Stimulated activated CD4-positive, alpha-beta T cell treated with anti-CD3 and anti-CD28 coated beads, Interleukin-2, amount 100 ng/mL, for 24 hours (primary cell): ENCODE measurements at places on chromosomes 6 and 20.

- DNase-seq, result no peak
Observed at GRCh38 chr6:5141046-5141445, 55.9 kb downstream of the PPP1R3G start.

DNA sequence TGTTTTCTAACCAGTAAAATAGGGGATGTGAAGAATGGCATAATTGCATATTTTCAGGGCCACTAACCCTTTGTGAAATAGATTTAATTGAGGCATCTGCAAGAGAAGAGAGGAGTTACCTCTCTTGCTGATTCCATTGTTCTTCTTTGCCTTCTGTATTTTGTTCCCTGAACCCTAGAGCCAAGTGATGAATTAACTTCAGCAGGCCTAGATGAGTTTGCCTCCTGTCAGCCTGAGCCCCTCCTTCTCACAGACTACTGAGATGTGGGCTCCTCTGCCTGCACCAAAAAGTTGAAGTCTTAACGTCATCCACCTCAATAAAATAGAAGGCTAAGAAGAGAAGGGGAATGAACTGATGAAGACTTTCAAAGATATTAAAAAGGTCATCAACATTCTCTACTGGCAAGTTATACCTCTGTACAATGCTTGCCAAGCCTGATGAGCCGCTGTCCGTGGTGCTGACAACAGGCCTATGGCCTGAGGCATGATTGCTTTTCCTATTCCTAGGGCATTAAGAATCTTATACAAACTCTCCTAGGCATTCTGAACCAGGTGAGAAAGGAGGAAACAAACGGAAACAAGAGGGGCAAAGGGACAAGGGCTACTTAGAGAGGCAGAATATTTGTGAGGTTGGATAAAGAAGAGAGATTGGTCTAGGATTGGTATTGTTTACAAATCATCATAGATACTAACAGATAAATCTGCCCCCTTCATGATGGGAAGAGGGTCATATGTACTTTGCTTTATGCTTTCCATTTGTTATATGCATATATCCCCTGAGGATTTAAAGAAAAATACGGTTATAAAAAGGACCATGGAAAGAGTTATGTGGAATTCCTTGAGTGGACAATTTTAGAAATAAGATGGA, 46.8 kb downstream of the CD24 start:
- peak; percentile 36 for DNase-seq

- no peak for DNase-seq
Observed at GRCh38 chr6:39075010-39075686, 26.6 kb downstream of the GLP1R start.

DNA sequence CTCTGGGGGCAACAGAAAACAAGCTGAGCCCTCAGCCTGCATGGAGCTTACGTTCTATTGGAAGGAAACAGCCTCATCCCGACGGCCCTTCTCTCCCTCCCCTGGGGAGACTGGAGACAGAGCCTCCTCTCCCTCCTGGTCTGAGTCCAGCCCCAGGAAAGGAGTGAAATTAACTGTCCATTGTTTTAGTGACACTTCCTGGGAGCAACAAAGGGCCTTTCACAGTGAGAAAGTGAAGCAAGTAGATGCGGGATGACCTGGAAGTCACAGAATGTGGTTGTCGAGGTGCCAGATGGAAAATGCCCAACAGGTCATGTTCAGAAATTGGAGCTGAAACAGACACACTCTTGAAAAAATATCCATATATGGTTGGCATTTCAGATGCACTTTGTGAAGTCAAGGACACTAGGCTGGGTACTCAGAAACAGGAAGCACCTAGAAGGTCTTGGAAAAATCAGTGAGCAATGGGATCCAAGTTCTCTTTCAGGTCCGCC, 77.8 kb downstream of the TFAP2C start:
- no peak for DNase-seq

GRCh38 chr20:8662433-8662954, 406.4 kb upstream of the PLCB4 start:
- DNase-seq, result no peak

GRCh38 chr6:113246186-113246585, 611.0 kb upstream of the MARCKS start:
- no peak for DNase-seq

GRCh38 chr6:13005994-13006393, 289.4 kb downstream of the PHACTR1 start:
- DNase-seq, result no peak

DNA sequence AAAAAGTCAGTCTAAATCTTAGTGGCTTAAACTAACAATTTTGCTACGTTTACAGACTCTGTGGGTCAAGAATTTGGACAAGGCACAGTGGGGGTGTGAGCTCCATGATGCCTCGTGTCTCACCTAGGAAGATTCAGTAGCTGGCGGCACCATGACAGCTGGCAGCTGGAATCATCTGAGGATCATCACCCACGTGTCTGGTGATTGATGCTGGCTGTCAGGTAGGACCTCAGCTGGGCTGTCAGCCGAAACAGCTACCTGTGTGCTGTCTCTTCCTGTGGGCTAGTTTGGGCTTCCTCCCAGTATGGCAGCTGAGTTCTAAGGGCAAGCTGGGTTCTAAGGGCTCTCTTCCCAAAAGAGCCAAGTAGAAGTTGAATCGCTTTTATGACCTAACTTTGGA, 26.4 kb upstream of the DLGAP4 start:
- DNase-seq, result no peak

- no peak for DNase-seq
Observed at GRCh38 chr6:94597487-94597886, 979.8 kb upstream of the MANEA start.

GRCh38 chr6:133179481-133179880, 61.7 kb upstream of the EYA4 start:
- no peak for DNase-seq

DNA sequence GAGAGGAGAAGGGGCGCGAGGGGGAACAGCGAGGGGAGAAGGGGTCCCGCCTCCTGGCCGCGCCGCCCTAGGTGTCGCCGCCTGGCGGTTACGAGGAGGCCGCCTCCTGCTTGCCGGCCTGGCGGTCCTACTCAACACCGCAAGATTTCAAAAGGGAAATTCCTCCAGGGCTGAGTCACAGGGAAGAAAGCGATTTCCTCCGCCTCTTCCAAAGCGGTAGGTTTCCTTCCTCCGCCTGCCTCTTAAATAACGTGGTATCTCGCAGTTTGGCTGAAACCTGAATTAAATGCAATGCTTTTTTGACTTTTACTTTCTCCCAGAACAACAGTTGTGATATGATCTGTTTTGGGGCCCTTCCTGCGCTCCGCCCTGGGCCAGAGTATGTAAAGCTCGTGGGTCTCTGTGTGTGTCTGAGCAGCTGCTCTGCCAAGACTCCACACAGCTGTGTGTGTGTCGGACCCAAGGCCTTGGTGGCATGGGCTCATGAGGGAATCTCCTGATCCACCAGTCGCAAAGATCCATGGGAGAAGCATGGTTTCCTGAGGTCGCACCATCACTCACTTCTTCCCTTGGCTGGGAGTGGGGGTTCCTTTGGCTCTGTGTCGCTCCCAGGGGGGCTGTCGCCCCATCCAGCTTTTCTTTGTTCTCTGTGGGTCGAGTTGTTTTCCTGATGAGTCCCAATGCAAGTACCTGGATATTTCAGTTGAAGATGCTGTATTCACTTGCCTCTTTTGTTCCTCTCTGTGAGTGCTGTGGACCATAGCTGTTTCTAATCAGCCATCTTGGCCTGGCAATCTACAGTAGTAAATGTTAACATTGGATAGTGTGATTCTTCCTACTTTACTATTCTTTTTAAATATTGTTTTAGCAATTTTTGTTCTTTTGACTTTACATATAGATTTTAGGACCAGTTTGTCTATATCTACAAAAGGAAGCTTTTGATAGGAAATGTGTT, 31.6 kb upstream of the NOTCH4 start:
- DNase-seq, result peak; percentile 70

DNA sequence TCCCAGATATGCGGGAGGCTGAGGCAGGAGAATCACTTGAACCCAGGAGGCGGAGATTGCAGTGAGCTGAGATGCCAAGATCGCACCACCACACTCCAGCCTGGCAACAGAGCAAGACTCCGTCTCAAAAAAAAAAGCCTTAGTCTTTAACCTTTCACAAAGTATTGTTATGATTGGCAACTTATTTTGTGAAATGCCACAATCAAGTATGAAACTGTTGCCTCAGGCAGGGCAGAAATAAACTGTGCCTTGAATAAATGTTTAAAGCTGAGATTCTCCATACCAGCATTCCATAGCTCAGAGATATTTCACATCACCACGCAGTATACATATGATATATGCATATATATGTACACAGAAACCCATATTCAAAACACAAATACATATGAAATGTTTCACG, 120.1 kb upstream of the CCDC28A start:
- no peak for DNase-seq

DNA sequence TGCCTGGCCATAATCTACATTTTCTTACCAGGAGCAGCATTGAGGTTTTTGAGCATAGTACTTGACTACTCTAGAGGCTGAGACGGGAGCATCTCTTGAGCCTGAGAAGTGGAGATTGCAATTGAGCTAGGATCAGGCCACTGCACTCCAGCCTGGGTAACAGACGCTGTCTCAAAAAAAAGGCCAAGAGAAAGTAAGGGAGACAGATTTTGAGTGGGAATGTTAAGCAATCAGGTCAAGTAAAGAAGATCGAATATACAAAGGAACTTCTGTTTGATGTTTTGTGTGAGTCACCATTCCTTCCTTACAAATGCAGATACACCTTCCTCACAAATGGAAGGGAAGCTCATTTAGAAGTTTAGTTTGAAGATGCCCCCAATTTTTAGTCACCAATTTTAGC, 4.4 kb downstream of the PNRC1 start:
- no peak for DNase-seq

DNA sequence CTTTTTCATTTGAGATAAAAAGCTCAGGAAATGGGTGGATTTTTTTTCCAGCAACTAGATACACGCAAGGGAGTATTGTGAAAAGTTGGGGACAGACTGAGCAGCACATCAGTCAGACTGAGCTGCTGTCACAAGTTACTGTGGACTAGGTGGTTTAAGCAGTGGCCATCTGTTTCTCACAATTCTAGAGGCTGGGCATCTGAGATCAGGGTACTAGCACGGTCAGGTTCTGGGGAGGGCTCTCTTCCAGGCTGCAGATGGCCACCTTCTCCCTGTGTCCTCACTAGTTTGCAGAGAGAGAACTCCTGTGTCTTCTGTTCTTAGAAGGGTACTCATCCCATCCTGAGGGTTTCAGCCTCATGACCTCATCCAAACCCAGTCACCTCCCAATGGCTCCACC, 178.3 kb downstream of the SYNDIG1 start:
- no peak for DNase-seq

DNA sequence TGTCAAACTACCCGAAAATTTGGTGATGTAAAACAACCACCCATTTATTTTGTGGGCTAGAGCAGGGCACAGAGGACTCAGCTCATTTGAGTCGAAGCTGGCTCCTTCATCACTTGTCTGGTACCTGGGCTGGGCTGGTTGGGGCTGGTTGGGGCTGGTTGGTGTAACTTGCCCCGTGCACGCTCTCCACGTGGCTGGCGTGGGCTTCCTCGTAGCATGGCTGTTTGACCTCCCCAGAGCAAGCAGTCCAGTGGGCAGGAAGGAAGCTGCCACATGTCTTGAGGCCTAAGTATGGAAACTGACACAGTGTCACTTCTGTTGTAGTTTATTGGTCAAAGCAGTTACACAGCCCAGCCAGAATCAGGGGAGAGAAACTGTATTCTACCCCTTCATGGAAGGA, 27.1 kb downstream of the BCAS4 start:
- DNase-seq, result no peak

GRCh38 chr6:149809798-149810197, 54.4 kb downstream of the LRP11 start:
- no peak for DNase-seq

DNA sequence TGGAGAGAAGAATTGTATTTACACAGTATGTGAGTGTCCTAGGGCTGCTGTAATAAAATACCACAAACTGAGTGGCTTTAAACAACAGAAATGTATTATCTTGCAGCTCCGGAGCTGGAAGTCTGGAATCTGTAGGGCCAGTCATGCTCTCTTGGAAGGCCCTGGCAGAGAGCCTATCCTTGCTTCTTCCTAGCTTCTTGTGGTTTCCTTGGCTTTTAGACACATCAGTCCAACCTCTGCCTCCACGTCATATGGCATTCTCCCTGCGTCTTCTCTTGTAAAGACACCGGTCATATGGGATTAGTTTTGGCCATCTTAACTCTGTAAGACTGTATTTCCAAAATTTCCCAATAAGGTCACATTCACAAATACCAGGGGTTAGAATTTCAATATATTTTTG, 10.8 kb downstream of the FNDC1 start:
- no peak for DNase-seq

DNA sequence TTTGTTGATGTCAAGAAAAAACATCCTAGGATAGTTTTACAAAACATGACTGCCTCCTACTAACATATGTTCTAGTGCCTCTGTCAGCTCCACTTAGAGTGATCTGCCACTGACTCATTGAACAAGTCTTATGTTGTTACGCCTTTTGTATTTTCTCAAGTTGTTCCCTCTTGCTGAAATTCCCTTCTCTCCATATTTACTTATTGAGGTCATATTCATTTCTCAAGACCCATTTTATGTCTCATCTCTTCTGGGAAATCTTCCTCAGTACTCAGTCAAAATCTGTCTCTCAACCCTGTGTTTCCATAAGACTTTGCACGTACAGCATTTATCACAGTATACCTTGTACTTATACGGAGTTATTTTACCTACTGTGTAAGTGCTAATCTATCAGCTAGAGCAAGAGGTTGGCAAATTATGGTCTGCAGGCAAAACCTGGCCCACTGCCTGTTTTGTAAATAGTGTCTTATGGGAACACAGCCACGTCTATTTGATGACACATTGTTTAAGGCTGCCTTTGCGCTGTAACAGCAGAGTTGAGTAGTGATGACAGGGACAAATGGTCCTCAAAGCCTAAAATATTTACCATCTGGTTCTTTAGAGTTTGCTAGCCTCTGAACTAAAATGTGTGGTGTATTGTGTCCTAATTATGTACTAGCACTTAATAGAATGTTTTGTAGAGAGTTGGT, 83.4 kb downstream of the ADGRB3 start:
- no peak for DNase-seq

GRCh38 chr6:18561037-18561750, 174.0 kb downstream of the RNF144B start:
- DNase-seq, result no peak

DNA sequence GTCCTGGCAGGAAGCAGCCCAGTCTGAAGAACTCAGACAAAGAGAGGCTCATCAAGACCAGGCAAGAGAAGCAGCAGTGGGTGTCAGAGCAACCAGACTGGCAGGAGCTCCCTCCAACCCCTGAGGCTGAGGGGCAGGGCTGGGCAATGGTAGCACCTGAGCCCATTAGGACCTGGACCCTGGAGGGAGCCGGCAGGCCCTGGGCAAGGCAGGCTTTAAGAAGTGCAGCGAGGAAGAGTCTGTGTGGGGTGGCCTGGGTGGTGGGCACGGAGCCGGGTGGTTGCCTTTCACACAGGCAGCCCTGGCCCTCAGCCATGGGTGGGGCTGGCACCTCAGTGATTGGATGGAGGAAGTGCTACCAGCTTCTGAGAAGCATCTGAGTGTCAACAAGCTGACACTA, 33.1 kb upstream of the IRF4 start:
- no peak for DNase-seq

GRCh38 chr20:36097337-36098151, 57.0 kb upstream of the EPB41L1 start:
- no peak for DNase-seq

DNA sequence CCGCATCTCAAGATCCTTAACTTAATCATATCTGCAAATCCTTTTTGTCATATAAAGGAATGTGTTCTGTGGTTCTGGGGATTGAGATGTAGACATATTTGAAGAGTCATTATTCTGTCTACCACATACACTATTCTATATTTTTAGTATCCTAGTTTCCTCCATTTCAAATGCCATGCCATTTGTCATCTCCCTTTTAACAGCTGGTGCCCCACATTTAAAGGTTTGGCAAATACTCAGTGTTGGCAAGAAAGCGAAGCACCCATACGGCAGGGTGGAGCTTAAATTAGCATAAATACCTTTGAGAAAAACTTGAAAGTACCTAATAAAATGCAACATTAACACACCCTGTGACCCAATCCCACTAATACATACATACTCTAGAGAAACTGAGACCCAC, 31.7 kb downstream of the PAK5 start:
- no peak for DNase-seq
